GM04504 (cell line): ENCODE measurements at places on chromosomes 12 and 14.

- no peak for DNase-seq
Observed at GRCh38 chr14:66944872-66945271, 244.4 kb upstream of the GARIN2 start.

GRCh38 chr12:119241580-119242169, 62.9 kb downstream of the HSPB8 start:
- DNase-seq, result no peak

- no peak for DNase-seq
Observed at GRCh38 chr14:54894995-54895394, 7.6 kb downstream of the GCH1 start.

DNA sequence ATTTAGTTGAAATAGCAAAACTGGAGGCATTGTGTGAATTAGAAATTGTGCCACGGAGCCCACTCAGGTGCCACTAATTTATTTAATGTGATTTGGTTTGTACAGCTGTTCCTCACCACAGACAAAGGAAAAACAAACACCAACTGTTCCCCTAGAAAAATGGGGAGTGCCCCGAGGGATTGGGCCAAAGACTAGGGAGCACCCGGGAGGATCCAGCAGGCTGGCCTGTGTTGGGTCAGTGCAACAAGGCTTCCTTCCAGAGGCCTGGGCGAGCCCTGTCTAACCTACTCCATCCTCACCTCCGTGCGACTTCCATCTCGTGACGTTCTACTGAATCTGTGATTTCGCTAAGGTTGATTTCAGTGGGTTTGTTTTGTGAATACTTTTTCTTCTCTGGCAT, 206.2 kb downstream of the CHST11 start:
- DNase-seq, result no peak

DNA sequence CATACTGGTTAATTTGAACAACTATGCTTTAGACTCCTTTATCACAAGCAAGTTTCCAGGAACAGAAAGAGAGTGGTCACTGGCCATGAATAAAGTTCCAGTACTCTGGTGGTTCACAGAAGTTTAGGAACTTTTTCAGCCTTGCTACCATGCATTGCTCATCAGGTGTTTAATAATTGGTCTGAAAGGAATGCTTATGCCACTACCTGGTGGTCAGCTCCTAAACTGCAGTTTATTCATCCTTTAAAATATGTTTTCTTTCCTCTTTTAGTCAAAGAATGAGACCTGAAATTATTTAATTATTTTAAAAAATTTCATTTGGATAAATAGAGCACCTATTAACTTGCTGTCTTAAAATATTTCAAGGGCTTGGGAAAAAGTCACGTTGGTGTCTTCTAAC, 260.1 kb upstream of the OR4E1 start:
- DNase-seq, result no peak
